CD4-positive, alpha-beta T cell (primary cell): ENCODE measurements at places on chromosomes 13 and 19. TPM values are rescaled to one million over a fixed set of nuclear protein-coding genes. Genes with fewer than 3 reads are reported as not detected.

DNA sequence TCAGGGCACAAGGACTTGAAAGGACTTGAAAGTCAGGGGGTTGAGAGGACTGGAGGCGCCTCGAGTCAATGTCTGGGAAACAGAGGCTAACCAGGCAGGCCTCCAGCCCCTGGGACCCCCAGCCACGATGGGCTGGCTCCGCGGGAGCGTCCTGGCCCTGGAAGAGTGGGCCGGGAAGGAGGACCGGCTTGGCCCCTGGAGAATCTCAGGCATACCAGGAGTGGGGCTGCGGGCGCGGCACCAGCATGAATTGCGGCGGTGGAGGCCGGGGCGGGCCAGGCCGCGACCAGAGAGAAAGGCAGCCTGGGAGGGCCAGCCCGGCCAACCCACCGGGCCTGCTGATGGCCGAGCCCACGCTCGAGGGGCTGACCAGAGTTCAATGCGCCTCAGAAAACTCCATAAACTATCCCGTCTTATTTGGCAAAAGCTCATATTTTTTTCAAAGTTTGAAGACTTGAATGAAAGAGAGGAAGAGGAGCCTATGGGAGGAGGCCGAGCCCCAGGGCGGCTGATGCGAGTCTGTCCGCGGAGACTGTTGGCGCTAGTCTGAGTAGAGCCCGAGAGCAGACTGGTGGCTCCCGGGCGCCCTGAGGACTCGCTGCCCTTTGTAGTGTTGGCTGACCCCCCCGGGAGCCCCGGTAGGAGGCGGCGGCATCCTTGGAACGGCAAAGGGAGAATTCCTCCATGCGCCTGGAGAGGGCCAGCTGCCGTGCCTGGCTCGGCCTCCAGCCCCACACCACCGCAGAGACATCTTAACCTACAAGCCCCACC, 68.0 kb downstream of the MLLT1 start:
- H3K27ac ChIP-seq = no peak overlapping the region
- H3K36me3 ChIP-seq = peaks cover 11% of the 10 kb centered on the region
- no peak overlapping the region for H3K4me3 ChIP-seq
- DNase-seq = peak; percentile 12
- H3K4me1 ChIP-seq = no peaks in the 10 kb centered on the region

GRCh38 chr13:110965038-110965754, 50.3 kb upstream of the ANKRD10 start:
- no peaks in the 10 kb centered on the region for H3K4me1 ChIP-seq
- H3K36me3 ChIP-seq = no peaks in the 10 kb centered on the region
- DNase-seq = no peak

DNA sequence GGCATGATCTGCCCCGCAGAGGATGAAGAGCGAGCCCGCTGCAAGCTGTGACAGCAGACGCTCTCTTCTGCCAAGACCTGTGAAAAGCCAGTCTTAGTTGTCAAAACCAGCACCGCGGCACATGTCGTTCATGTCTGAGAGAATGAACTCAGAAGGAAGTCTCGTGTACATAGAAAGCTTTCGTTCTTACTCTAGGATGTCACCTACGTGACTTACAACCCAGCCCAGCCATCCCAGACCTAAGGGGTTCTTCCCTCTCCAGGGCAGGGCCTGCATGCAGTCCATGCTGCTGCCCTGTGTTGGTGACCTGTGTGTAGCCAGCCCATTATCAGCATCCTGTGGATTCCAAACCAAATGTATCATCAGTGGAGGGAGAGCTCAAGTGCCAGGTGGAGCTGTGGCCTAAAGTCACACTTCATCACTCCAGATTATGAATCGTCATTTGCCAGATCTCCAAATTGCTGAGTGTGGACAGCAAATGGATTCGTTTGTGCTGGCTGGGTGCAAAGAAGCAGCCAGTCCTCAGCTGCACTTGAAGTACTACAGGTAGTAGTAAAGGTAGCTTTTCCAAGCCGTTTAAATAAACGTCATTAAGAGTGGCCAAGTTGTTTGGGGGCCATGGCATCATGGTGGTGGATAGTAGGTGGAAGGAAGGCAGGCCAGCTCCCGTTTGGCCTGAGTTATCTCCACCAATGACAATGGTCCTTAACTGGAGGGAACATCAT, 73.9 kb upstream of the GPR183 start:
- DNase-seq = peak; percentile 73
- no peaks in the 10 kb centered on the region for H3K27me3 ChIP-seq
- H3K4me3 ChIP-seq = no peak overlapping the region

GRCh38 chr13:26558074-26558805, 757 bp downstream of the WASF3 start:
- no peak for DNase-seq
- peaks cover 29% of the 10 kb centered on the region for H3K27me3 ChIP-seq
- no peaks in the 10 kb centered on the region for H3K36me3 ChIP-seq
- peaks cover 4% of the 10 kb centered on the region for H3K4me1 ChIP-seq

GRCh38 chr13:29679396-29680053, 84.0 kb upstream of the SLC7A1 start:
- H3K27ac ChIP-seq = no peak overlapping the region
- no peak for DNase-seq
- H3K27me3 ChIP-seq = peaks cover 5% of the 10 kb centered on the region
- no peaks in the 10 kb centered on the region for H3K36me3 ChIP-seq

DNA sequence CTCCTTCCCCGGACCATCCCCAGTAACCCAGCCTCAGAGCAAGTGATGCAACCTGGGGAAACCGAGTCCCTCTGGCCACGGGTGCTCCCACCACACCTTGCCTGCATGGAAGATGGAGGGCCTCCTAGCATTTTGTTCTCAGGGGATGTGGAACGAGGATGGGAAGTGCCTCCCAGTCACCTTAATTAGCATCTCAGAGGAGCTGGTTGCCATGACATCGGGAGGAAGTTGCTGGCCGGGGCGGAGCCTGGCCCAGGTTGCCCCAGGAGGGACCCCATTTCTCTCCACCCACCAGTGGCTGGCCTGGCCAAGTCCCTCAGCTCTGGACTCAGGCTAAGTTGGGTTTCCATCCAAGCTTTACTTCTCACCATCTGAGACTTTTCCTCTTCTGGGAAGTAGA, 24.1 kb upstream of the PTPRS start:
- H3K36me3 ChIP-seq = no peaks in the 10 kb centered on the region
- no peaks in the 10 kb centered on the region for H3K4me1 ChIP-seq
- no peak for DNase-seq
- no peak overlapping the region for H3K27ac ChIP-seq
- H3K27me3 ChIP-seq = peaks cover 9% of the 10 kb centered on the region
- H3K4me3 ChIP-seq = no peak overlapping the region

DNA sequence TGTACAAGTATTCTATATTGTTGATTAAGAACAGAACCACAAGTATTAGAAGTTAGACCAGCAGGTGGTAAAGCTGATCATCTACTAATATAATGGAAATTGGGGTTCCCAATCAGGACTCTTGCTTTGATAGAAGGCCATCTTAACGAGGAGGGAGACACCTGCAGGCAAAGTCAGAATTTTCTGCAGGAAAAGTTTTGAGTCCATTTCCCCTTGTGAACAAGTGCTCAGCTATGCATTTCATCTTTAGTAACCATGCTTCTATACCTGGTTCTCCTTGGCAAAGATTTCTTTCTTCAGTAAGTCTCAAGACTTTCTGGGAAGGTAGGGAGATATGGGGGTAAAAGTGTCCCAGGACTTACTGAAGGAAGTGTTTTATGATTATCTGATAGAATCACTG, 36.1 kb upstream of the USPL1 start:
- H3K4me1 ChIP-seq = peaks cover 10% of the 10 kb centered on the region
- no peak overlapping the region for H3K4me3 ChIP-seq
- peak; percentile 47 for DNase-seq
- no peaks in the 10 kb centered on the region for H3K36me3 ChIP-seq
- no peaks in the 10 kb centered on the region for H3K27me3 ChIP-seq
- no peak overlapping the region for H3K27ac ChIP-seq

DNA sequence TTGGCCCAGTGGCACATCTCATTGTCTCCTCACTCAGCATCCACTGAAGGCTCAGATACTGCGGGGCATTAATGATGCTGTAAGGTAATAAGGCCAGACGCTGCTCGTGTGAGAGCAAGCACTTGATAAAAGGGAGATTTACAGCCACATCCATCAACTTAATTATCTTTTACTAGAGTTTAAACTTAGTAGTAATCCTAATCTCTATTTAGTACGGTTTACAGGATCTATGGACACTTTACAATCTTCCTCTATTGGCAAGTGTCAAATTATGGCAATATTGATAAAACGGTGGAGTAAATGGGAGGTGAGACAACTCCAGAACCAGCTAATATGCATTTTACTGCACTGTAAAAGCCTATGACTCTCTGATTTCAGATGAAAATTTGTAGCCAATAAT, 192.7 kb upstream of the GPR12 start:
- H3K36me3 ChIP-seq = no peaks in the 10 kb centered on the region
- H3K4me3 ChIP-seq = no peak overlapping the region
- no peaks in the 10 kb centered on the region for H3K4me1 ChIP-seq
- no peak for DNase-seq
- H3K27ac ChIP-seq = no peak overlapping the region

ICAM5 gene
- not detected for total RNA-seq

TRAPPC2B gene
- total RNA-seq = 12.7 TPM

SMAD9 gene
- total RNA-seq = not detected

FCHO1 gene
- total RNA-seq = 40.7 TPM

BBC3 gene
- 39.8 TPM for total RNA-seq
